ENCODE measurements at places on chromosomes 11 and 22.

- DNase-seq: no peak
Measured at GRCh38 chr11:106794058-106794457, 224.2 kb downstream of the GUCY1A2 start.

- no peak for DNase-seq
Measured at GRCh38 chr11:126331286-126331685, 24.2 kb upstream of the ST3GAL4 start.

DNA sequence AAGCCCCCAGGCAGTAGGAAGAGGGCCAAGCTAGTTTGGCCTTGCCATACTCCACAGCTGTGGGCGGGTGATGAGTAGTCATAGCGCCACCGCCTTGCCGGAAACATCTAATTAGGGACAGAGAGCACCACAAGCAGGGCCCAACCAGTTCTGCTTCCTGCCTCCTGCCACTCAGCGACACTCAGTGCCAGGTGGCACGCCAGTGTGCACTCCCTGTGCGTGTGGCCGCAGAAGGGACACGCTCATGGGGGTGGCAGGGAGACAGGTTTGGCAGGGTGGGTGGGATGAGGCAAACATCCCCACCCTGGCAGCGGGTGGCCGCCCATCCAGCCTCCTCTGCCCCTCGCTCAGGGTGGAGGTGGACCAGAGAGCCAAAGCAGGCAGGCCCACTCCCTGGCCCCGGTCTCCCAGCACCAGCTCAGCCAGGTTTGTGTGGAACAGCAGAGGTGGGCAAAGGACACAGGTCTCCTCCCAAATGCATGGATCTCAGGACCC lies 4.9 kb downstream of the OVOL1 start:
- peak; percentile 76 for DNase-seq

- no peak for DNase-seq
Measured at GRCh38 chr11:126293726-126294125, 10.1 kb upstream of the DCPS start.

- DNase-seq: no peak
Measured at GRCh38 chr22:32752326-32752725, 49.2 kb upstream of the TIMP3 start.

GRCh38 chr11:28090052-28090749 lies 17.8 kb downstream of the KIF18A start:
- DNase-seq: no peak

DNA sequence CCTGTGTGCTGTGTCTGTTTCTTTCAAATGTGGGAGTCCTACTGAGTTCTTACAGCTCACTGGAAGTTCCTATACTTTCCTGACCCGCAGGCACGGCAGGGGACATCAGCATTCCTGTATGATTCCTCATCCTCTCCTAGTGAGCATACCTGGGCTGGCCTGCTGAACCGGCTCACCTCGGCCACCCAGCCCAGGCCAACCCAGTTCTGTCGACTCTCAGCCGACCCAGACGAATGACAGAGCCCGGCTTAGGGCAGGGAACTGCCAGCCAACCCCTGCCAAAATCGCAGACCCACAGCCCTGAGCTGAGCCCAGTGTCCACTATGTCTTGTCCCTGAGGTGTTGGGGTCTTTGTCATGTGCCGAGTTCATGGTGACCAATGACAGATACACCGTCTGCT lies 339.7 kb downstream of the BRD1 start:
- DNase-seq: no peak
